ENCODE measurements at places on chromosomes 16 and 17.

DNA sequence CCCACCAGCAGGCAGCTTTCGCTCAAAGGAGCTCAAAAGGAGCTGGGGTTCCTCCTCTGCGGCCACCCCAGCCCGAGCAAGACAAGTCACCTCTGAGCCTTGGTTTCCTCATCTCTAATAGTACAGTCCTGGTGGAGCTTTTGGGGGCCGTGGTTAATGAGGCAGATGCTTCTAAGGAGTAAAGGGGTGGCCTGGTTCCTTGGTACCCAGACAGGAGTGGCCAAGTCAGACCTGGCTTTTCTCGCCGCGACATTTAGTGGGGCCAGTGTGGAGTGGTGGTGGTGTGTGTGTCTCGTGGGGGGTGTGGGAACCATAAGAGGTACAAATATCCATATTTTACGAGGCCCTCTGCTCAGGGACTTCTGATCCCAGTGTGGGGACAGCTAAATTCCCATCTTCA is 6.7 kb downstream of the FOXF1 start:
- no peak for DNase-seq

GRCh38 chr17:1758807-1759206 is 3.1 kb upstream of the SERPINF1 start:
- DNase-seq, result peak; percentile 72

GRCh38 chr17:31508288-31509094 is 117.0 kb downstream of the RAB11FIP4 start:
- no peak for DNase-seq

GRCh38 chr16:22202261-22202637 is 3.8 kb upstream of the EEF2K start:
- DNase-seq, result no peak

GRCh38 chr16:5045499-5046115 is 11.9 kb upstream of the NAGPA start:
- no peak for DNase-seq

- DNase-seq, result no peak
Observed at GRCh38 chr16:84267380-84267779, 27.3 kb upstream of the WFDC1 start.

DNA sequence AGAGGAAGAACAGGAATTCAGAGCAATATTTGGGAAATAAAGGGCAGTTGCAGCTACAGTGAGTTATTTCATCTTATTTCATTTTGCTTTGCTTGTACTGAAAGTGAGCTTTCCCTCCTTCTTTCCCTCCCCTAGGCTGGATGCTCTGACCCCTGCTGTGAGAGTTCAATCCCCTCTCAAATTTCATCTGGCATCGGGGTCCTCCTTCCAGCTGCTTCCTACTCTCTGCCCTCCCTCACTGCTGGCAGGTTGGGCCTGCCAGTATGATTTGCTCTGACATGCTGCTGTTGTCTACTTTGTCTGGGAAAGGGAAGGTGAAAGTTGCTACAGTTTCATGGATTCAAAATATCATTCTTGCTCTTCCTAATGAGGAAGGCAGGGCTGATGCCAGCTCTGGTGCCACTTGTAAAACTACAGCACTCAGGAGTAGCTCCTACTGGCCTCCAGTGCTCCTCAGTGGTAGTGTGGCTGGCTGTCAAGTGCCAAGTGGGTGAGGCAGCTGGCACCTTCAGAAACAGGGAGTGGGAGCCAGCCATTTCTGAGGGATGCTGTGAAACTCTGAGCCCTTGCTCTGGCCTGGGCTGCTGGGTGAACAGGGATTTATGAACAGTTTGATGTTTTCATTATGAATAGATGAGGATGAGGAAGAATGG is 408.6 kb downstream of the HAPSTR1 start:
- no peak for DNase-seq

GRCh38 chr17:49210158-49211029 is at the start of the genes ABI3 and GNGT2:
Gene ABI3, plus strand, starts transcription at chr17:49210707. Its CDS starts 18 bp downstream, at chr17:49210725.
Gene GNGT2, minus strand, starts transcription at chr17:49210574. Its CDS starts 3,152 bp downstream, at chr17:49207422.
- DNase-seq, result peak; percentile 35

DNA sequence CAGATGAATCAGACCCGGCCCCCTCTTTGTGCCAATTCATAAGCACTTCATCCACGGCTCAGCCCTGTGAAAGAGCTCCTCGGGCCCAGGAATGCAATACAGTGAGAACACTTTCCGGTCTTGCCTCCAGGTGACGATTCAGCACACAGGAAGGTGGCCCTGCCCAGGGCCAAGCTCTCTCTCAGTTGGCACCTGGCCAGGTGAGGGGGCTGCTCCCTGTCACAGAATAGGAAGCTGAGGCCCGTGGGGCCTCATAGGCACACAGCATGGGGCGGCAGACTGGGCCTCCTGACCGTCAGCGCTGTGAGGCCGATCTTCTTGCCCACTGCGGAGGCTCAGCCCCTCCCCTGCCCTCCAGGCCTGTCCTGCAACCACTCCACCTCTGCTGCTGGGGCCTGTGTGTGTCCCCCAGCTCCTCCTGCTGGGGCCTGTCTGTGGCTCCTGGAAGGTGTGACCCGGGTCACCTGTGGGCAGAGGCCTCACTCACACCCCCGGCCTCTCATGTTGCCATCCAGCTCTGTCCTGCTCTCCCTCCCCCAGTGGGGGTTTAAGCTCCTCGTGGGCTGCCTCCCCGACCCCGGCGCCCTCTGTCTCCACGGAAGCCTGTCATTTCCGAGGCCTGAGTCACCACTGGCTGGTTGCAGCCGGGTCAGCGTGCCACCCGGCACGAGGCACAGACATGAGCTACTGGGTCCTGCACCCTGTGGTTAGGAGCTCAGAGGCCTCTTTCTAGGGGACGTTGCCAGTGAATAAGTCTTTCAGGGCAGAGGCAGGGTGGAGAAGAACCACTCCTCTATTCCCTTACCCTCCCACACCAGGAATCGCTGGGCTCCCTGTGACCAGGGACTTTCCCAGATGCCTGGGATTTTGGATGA is 114.4 kb downstream of the SEC14L1 start:
- peak; percentile 70 for DNase-seq

DNA sequence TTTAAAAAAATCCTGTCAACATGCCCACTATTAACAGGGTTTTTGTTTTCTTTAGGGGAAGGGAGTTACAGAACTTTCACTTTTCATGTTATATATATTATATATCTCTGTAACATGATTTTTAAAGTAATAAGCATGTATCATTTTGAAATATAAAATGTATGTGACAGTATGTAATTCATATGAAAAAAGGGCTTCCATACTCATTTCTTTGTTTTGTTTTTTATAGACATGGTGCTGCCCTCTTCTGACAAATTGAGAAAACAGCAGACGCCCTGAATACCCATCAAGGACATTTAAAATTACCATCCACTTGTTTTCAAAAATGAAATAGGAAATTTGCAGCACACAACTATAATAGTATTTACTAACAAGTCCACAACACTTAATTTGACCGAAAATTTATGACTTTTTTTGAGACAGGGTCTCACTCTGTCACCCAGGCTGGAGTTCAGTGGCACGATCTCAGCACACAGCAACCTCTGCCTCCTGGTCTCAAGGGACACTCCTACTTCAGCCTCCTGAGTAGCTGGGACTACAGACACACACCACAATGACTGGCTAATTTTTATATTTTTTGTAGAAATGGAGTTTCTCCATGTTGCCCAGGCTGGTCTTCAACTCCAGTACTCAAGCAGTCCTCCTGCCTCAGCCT is 30.4 kb downstream of the CFDP1 start:
- DNase-seq, result peak; percentile 22

- DNase-seq, result no peak
Observed at GRCh38 chr16:68000450-68000849, 1.2 kb upstream of the DPEP2 start.

GRCh38 chr17:73582359-73582758 is 61.9 kb downstream of the SDK2 start:
- no peak for DNase-seq

DNA sequence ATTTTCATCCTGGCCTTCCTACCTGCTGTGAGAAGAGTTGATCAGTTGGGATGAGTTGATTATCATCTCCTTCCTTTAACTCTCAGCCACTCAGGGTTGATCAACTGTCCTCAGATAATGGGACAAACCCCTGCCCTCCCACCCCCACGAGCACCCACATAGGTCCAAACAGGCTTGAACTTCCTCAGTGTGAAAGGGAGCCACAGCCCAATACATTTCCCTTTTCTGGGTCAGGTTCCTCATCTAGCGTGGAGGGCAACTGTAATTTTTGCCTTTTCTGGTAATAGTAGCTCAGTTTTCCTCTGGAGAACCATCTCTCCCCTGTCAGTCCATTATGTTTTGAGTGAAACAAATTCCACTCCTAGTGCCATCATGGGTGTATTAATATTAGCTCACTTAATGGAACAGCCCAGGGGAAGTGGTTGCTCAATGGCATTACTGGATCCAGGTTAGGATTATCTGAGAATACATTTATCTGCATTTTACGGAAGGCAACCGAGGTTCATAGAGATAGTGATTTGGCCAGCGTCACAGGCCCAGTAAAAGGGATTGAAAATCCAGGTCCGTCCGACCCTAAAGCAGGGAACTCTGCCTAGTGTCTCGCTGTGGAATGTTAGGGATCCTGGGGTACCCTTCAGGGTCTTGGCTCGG is 476 bp upstream of the LPCAT2 start:
- peak; percentile 66 for DNase-seq

GRCh38 chr17:34055606-34056005 is 199.5 kb upstream of the CCL2 start:
- DNase-seq, result no peak

DNA sequence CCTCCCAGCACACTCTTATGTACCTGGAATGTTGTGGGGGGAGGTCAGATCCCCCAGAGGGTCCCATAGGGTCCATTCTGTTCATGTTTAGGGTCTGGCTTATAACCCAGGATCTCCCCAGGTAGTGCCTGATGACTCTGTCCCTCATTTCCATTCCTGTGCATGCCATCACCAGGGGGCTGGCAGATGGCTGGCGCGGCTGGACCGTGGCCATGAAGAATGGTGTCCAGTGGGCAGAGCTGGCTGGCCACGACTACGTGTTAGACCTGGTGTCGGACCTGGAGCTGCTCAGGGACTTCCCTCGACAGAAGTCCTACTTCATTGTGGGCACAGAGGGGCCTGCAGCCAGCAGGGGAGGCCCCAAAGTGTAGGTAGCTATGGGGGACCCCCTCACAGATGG is 35.0 kb upstream of the ALKBH5 start:
- DNase-seq, result no peak

DNA sequence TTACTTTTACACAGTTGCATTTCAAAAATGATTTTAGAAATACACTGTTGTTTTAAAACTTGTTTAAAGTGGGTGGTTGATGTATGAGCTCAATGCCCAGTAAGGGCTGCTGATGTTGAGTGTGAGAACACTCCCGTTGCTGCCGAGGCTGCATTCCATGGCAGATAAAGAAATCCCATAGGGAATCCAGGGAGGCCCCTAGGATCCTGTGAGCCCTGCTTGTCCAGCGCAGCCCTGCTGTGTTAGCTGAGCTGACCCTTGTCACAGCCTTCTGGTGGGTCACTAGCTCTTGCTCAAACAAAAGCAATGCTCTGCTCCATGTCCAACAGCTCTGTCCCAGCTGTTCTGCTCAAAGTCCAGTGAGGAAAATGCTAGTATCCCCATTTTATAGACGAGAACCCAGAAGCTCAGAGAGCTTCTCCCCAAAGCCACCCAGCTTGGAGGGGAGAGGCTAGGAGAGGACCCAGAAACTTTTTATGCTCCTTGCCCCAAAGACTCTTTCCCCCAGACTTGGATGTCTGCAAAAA is 18.6 kb upstream of the COL1A1 start:
- DNase-seq, result no peak

GRCh38 chr16:21223787-21224186 is 9.7 kb upstream of the ANKS4B start:
- DNase-seq, result no peak

DNA sequence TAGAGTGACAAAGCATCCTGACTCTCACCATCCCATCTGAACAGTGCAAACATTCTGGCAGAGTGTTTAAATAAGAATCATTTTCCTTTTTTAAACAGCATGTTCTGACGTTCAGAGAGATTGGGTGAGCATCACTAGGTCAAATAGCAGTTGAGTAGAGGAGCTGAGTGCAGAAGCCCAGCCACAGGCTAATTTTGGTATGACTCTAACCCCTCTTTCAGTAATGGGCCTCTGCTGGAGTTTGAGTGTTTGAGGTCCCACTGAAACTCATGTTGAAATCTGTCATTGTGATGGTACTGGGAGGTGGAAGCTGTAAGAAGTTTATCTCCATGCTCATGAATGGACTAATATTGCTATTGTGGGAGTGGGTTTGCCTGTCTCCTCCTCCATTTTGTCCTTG is 194.4 kb downstream of the SALL1 start:
- peak; percentile 7 for DNase-seq

DNA sequence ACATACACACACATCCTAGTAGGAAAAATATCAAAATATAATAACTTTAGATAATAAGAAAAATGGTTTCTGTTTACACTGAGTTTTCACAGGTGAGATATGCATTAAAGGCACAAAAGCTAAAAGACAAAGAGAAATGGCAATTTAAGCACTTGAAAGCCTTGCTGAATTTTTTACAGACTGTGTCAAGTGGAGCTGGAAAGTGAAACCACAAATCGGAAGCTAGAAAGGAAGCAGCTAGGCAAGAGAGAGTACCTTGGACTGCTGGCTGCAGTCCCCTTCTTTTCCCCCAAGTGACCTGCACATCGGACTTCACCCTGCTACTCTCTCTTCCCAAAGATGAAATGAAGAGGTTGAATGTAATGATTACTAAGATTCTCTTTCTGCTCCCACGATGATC is 135.1 kb downstream of the CDH13 start:
- no peak for DNase-seq

DNA sequence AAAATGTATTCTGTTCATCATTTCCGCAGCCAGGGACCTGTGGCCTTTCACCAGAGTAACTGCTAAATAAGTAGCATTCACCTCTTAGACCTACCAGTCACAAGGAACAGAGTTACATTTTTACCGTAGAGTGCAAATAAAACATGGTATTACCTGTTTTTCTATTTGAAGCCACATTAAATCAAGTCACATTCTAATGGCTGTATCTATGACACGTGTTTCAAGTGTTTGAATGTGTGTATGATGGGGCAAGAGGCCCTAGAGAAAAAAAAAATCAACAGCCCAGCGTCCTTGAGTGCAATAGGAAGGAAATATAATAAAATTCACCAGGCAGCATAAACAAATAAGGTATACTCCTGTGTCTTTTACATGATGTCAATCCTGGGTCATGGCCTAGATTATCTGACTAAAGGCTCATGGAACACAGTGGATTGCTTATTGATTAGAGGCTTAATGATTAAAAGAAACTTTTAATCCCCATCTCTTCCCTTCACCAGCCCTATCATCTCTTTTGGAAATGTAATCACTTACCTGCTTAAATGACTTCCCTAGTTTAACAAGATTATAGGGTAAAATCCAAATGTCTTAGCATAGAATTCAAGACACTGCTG is 168.7 kb upstream of the CDH5 start:
- no peak for DNase-seq

DNA sequence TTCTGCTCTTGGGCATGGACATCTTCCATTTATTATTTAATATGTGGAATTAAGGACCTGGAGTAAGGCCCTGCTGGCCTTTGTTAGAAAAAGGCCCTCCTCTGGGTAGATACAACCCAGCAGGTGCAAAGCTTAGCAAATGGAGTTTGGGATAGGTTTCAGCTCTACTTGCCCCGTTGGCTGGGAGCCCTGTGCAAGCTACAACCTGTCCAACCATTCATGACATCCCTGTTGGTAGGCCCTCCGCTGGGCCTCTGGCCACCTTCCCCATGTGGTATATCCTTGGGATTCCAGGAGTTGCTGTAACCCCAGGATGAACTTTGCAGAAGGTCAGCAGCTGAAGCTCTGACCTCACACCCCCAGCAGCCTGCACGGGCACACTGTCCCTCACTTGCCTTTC is 6.4 kb downstream of the NGFR start:
- DNase-seq, result no peak
